ENCODE measurements at places on chromosomes 5 and 9. TPM values are rescaled to one million over a fixed set of nuclear protein-coding genes. Genes with fewer than 3 reads are reported as not detected.

DNA sequence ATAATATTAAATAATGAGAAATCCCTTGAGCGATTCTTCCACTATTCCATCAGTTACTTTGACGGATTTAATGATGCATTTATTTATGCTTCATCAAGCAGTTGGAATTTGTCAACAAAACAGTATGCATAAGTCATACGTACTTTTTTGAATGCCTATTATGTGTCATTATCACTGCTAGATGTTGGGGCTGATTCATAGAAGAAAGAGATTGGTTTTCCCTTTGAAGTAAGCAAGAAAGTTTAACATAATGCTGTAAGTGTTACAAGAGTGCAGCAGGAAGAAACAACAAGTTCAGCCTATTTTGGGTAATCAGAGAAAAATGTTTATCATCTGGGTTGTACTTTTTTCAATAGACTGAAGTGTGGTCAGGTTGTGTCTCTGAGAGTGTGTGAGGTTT, 121.2 kb upstream of the RANBP3L start:
- no peak for DNase-seq

LCN1 gene
- not detected for total RNA-seq

DNA sequence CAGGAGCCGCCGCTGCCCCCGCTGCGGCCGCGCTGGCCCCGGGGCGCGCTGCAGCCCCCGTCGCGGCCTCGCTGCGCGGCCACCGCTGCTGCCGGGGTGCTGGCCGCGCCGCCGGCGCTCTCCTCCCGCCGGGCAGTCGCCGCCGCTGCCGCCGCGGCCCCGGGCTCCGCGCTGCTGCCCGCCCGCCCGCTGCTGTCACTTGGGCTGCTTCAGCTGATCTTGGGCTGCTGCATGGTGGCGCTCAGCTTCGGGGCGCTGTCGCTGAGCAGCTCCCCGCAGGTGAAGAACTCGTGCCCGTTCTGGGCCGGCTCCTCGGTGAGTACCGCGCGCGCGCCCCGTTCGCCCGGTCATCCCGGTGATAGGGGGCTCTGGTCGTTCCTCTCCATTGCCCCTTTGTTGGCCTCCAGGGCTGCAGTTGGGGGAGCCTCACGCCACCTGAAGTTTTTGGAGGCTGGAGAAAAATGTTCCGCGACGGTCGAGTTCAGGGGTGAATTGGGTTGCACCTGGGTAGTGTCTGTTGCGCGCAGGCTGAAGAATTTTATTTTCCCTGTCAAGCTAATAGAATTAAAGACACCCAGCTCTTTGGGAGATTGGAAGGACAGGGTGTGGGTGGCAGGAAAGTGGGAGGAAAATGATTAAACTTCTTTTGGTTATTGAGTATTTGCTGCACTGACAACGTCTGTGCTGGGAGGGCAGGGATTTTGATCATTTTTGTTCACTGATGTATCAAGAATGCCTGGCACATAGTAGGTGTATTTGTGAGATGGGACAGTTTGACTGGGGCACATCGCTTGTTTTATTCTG, 596 bp downstream of the ENTREP1 start:
- DNase-seq = no peak

DNA sequence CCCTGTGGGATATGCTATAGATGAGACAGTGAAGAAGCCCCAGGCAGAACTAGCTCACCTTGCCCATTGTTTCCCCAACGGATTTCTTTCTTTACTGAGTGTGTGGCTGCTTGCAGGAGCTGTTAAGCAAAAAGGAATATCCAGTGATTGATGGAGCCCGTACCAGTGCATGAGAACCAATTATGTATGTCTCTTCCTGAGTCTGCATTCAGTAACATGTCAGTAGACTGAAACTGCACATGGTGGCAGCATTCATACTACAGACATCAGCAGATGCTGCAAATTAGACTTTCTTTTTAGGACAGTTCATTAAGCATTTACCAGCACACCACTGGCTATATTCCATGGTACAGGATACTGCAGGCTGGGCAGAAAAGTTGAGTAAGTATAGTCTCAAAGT, 90.3 kb upstream of the PLCXD3 start:
- no peak for DNase-seq

DNA sequence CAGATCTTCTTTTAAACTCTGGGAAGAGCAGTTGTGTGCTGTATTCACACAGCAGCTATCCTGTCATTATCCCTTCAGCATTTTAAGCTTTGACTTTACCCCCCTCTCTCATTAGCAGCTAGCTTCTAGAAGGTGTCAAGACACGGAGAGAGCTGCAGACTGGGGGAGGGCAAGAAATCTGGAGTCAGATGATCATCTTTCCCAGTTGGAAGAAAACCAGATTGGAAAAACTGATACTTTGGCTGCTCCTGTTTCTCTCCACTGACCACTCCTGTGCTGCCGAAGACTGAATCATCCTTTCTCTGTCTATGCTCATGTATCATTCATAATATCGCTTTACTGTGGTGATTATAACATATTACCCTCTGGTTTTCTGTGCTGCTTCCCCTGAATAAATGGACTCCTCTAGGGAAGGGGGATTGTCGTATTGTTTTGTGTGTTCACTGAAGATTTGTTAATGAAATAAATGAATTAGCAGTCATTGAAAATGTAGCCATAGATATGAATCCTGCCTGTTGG, 75.1 kb downstream of the SH3GL2 start:
- DNase-seq = no peak

DNA sequence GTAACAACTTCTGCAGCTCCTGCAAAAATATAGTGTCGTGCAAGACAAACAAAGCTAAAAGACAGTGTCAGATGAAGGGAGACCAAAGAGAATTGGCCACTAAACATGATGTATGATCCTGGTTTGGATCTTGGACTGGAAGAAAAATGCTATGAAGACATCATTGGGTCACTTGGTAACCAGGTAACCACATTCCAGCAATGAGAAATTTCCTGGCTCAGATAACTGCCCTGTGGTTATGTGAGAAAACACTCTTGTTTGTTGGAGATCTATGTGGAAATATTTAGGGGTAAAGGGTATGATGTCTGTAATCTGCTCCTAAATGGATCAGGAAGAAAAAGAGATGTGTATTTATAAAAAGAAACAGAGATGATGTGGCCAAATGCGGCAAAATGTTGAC, 45.5 kb upstream of the ANKRD33B start:
- no peak for DNase-seq

- DNase-seq = no peak
Measured at GRCh38 chr5:143479394-143479793, 75.9 kb upstream of the NR3C1 start.

GRCh38 chr9:72932619-72933018, 20.2 kb downstream of the ALDH1A1 start:
- no peak for DNase-seq

REEP2 gene
- total RNA-seq = 7.0 TPM

LRRC19 gene
- not detected for total RNA-seq

DNA sequence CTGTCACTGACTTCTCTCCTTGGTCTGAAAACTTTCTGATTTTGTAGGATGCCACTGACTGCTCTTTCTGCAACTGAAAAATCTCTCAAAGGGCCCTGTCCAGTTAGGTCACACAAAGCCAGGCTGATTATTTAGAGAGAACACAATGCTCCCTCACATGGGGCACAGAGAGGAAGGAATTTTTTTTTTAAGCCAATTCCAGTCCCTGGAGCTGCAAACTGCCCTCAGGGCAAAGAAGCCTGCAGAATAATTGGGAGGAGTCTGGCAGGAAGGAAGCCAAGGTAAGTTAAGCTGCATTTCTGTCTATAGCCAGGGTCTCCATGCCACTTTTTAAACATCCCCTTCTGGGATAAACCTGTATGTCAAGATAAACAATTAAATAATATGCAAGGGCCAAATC, 305.5 kb downstream of the ZSWIM6 start:
- DNase-seq = no peak

GRCh38 chr9:105117234-105117633, 127.2 kb upstream of the SLC44A1 start:
- DNase-seq = no peak

GABRA6 gene
- total RNA-seq = not detected

CCDC69 gene
- 53.4 TPM for total RNA-seq

PCSK1 gene
- total RNA-seq = 0.34 TPM

DNA sequence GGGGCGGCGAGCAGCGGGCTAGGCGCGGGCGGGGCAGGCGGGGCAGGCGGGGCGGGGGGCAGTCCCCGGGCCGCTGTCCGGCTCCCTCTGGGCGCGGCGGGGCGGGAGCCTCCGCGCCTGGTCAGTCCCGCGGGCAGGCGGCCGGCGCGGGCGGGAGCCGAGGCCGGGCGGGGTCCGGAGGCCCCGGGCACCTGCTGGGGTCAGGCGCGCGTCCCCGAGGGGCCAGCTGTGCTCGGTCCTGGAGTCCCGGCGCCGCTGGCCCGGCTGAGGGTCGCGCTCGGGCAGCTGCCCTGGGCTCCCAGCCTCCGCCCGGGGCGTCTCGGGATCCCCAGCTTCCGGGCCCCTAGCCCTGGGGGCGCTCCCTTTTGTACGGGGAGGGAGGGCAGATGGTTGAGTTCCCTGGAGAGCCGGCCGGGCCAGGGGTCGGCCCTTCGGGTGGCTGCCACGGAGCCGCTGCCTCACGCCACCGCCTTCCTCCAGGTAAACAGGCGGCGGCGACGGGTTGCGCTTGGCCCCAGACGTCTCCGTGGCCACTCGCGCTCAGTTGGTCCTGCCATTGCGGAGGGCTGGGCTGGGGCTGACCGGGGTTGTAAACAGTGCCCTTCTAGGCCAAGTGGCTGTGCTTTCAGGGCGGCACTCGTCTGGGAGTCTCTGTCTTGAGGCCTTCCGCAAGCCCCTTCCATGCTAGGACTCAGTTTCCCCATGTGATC, 473 bp downstream of the ZBTB34 start:
- DNase-seq = no peak

- no peak for DNase-seq
Measured at GRCh38 chr5:56402266-56403220, 169.4 kb upstream of the ANKRD55 start.

WHRN gene
- 11.8 TPM for total RNA-seq

IL5 gene
- not detected for total RNA-seq

PLAC8L1 gene
- total RNA-seq = 1.1 TPM

DIRAS2 gene
- total RNA-seq = 3.9 TPM

ALDH7A1 gene
- total RNA-seq = 78.5 TPM

DNA sequence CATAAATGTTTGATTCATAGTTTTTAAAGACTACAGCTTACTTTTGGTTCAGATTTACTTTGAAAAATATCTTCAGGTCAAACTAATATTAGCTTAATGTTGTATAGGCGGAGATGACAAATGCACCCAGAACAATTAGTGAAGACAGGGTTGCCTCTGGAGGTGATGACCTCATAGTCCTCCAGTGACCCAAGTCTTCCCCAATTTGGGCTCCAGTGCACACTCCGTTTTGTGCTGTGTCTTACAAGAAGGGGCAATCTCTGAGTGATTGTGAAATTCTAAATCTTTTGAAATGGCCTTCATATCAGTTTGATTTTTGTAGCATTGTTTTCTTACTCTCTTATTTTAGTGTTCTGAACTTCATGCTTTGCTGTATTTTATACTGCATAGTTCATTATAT, 57.6 kb downstream of the DENND4C start:
- no peak for DNase-seq

GRCh38 chr5:176876506-176877431, 22.4 kb downstream of the HK3 start:
- DNase-seq = no peak

Measured in ureter (tissue), 1 donor.